ENCODE measurements at places on chromosomes 7 and 10.

DNA sequence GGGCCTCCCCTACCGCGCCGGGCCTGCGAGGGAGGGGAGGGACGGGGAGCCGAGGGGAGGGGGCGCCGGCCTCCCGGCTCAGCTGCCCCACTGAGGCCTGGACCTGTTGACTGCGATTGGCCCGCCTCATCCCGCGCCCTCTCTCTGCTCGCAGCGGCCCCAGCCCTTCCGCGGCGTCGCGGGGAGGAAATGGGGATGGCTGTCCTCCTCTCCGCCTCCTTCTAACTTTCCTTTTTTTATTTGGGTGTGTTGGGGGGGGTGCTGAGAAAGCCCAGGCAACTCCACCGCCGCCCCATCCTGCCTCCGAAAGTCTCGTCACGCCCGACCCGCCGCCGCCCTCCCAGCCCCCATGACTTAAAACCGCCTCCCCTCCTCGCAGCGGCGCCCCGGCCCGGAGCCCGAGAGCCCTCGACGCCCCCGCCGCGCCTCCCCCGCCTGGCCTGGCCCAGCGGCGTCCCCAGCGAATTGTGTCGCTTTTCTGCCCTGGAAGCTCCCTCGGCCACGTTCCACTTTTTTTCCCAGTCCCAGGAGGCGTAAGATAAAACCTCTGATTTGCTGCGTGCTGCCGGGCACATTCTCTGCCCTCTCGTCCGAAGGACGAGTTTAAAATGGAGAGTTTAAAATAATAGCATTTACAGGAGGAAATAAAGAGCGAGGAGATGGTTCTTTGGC lies 842 bp upstream of the SKIDA1 start:
- DNase-seq: no peak

DNA sequence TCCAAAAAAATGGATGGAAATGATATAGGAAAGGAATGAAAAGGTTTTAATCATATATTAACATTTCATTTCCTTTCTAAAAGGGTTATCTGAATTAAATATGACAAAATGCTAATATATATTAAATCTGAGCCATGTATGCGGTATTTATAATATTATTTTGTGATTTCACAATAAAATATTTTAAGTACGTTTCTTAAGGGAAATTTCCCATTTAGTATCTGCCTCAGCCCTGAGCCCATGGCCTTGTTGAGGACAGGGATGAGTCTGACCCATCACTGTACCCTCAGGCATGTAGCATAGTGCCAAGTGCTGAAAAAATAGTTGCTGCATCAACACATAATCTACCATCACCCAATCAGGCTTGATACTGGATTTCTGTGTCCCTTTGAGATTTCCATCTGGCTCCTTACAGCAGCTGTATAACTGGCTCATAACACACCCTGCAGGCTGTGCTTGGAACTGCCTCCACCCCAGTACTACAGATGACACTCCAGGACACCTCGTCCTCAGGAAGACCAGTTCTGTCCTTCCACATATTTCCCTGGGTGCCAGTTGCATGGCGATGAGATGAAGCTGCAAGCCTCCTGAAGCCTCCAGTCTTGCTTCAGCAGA lies 59.4 kb upstream of the ASAH2 start:
- DNase-seq: no peak

DNA sequence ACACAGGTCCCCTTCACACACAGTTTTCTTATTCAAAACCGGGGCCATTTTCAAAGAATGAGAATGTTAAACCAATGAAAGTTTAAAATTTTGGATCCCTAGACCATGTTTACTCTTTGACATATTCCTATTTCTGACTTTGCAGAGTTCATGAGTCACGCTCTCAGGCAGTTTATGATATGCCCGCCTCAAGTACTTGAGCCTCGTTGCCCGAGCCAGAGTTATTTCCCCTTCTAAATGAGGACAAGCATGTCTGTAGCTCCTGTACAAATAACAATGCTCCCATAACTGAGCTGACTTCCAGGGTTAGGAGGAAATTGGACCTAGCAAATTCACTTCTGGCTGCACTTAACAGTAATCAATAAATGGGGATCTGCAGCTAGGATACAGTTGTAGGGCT lies 87.9 kb upstream of the PDE1C start:
- DNase-seq: no peak

- DNase-seq: no peak
Measured at GRCh38 chr7:17472939-17473338, 174.5 kb downstream of the AHR start.

GRCh38 chr7:47945261-47946015 lies 2.8 kb downstream of the PKD1L1 start:
- DNase-seq: no peak

GRCh38 chr7:36260481-36260880 lies 107.4 kb downstream of the EEPD1 start:
- no peak for DNase-seq

DNA sequence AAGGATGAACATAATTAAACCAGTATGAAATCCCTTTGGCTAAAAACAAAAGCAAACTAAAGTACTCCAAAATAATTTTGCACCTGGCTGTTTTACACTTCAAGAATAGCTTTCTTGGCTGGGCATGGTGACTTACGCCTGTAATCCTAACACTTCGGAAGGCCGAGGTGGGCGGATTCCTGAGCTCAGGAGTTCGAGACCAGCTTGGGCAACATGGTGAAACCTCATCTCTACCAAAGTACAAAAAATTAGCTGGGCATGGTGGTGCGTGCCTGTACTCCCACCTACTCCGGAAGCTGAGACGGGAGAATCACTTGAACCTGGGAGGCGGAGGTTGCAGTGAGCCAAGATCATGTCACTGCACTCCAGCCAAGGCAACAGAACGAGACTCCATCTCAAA lies 92.2 kb upstream of the AMPH start:
- no peak for DNase-seq

DNA sequence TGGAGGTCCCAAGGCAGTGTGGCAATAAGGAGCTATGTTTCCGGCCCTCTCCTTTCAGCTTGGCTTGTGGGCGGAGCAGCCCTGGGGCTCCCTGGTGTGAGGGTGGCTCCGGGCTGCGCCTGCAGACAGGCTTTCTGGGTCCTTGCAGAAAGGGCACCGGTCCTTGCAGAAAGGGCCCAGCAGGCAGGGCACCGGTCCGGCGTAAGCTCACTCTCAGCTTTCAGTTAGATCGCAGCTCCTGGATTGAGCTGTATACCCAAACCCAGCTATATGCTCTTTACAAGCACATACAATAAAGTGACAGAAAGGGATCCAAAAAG lies 293.8 kb upstream of the SHH start:
- no peak for DNase-seq

GRCh38 chr10:71156436-71156835 lies 55.9 kb upstream of the UNC5B start:
- DNase-seq: no peak

DNA sequence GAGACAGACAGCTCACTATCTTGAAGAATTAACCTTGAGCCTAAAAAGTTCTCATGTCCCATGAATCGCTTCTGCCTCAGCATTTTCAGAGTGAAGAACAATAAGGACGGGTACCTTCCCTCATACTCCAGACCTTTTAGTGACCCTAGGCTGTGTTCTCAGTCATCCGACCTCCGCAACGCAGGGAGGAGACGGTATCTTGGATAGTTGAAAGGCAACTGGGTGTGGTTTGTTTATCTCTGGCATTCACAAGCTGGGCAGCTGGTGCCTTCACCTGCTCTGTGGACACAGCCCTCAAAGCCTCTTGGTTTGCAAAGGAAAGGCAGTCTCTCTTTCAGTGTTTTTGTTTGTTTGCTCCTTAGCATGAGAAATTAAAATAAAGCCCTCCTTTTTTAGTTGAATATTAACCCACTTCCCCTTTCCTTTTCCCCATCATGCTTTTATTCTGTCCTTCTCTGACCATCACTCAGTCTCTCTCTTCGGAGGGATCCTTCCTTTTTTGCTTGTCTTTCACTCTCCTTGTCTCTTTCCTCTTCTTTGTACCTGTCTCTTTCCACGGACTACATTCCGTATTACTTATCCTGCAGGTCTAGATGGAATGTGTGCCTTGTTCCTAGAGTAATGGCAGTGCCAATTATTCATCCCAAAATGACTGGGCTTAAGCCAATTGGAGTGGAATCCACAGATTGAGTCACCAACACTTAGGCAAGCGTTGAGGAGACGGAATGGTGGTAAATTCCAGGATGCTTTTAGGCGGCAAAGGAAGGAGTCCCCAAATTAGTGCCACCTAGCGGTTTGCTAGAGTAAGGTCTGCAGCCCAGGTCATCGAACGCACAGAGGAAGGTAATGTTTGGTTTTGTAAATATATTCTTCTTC lies 45.8 kb downstream of the PRR15 start:
- DNase-seq: no peak

- DNase-seq: no peak
Measured at GRCh38 chr10:108872854-108873253, 1050.5 kb downstream of the XPNPEP1 start.

GRCh38 chr10:26759008-26759407 lies 61.5 kb downstream of the PDSS1 start:
- no peak for DNase-seq

DNA sequence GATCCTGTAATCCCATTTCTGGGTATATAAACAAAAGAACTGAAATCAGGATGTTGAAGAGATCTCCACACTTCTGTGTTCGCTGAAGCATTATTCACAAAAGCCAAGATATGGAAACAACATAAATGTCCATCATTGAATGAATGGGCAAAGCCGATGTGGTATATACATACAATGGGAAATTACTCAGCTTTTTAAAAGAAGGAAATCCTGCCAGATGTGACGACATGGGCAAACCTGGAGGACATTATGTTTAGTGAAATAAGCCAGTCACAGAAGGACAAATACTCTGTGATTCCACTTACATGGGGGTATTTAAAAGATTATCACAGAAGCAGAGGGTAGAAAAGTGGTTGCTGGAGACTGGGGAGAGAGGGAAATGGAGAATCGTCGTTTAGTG lies 23.9 kb upstream of the FAM107B start:
- DNase-seq: no peak

- no peak for DNase-seq
Measured at GRCh38 chr7:30896036-30896435, 15.6 kb upstream of the AQP1 start.

GRCh38 chr7:137169282-137169698 lies 174.2 kb downstream of the PTN start:
- DNase-seq: peak; percentile 45

DNA sequence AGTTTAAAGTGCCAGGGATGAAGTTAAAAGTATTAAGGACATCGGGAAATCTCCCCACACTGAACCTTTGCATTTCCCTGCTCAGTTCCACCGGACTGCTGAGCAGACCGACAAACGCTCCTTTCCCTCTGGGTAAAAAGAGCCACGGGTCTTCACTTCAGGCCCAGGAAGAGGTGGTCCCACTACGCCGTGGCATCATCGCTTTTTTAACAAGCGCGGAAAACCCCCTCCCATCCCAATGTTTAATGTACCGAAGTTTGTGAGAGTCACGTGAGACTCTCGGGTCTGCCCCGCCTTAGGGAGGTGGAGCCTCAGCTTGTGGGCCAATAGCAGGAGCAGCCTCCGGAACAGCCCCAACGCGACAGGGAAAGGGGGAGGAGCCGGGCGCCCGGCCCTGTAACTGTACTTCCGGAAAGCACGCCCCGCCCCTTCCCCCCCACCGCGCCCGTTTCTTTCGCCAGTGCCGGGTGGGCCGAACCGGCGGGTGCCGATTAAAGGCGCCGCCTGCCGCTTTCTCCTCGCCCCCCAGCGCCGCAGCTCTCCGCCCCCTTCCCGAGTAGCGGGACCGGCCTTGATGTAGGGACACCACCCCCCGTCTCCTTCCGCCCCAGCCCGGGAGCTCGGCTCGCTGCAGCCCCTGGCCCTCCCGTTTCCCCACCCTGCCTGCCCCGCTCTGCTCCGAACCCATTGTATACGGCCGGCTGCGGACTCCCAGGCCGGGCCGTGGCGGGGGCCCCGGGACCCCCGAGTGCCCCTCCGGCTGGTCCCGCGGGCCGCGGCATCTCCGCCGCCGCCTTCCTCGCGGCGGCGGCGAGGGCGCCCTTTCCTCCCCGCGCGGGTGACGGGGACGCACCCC lies 2.2 kb upstream of the TRIM8 start:
- DNase-seq: peak; percentile 92

- no peak for DNase-seq
Measured at GRCh38 chr7:72097226-72097625, 314.9 kb downstream of the CALN1 start.
